Esophagus muscularis mucosa (tissue), 4 donors: ENCODE measurements at places on chromosomes 1 and 21.

DNA sequence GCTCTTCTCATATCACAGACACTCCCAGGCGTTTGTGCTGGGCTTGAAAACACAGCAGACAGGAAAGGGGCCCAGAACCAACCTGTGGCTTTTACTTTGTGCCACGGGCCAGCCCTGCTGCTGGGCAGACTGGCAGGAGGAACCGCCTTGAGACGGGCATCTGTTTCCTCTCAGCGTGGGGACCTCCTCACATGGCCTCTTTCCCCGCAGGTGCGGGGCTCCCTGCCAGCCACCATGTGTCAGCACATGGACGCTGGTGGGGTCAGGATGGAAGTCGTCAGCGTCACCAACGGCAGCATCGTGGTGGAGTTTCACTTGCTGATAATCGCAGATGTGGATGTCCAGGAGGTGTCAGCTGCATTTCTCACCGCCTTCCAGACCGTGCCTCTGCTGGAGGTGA lies 47.8 kb downstream of the UMODL1 start:
- DNase-seq, result no peak

DNA sequence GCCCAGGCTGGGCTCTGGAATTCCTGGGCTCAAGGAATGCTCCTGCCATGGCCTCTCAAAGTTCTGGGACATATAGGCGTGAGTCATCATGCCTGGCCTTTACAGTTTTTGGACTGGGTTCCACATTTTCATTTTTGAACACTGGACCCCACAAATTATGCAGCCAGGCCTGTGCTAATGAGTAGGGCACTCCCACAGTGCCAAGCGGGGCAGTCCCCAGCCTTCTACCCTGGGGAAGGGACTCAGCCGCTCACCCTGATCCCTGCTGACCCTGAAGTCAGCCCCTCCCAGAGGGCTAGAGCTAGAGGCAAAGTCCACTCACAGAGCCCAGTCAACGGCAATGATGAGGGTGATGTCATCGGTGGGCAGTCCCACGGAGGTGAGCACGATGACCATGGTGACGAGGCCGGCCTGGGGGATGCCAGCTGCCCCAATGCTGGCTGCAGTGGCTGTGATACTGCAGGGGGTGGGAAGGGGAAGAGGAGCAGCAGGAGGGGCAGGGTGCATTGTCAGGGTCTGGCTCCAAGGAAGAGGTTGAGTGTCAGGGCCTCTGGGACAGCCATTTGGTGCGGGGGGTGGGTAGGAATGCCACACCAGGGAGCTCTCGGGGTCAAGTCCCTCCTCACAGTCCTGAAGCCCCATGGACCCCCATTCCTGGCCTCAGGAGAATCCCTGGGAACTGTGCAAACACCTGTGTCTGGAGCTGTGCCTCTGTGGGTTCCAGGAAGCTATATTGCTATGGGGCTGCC lies 27.6 kb downstream of the PODN start:
- DNase-seq, result no peak

DNA sequence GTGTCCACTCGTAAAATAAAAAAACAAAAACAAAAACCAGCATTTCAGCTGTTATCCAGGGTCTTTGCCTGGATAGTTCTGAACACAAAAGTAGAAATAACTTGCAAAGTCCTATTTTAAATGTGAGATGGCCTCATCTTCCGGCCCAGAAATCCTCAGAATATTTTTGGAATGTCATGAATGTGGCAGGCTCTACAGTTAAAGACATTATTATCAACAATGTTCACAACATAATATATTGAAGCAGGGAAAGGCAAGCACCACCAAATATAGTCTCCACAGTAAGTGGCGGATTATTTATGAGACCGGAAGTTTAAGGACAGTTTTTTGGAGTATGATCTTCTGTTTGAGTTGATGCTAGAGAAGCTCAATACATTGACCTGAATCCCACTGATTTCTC lies 1.2 kb upstream of the C1orf198 start:
- no peak for DNase-seq

DNA sequence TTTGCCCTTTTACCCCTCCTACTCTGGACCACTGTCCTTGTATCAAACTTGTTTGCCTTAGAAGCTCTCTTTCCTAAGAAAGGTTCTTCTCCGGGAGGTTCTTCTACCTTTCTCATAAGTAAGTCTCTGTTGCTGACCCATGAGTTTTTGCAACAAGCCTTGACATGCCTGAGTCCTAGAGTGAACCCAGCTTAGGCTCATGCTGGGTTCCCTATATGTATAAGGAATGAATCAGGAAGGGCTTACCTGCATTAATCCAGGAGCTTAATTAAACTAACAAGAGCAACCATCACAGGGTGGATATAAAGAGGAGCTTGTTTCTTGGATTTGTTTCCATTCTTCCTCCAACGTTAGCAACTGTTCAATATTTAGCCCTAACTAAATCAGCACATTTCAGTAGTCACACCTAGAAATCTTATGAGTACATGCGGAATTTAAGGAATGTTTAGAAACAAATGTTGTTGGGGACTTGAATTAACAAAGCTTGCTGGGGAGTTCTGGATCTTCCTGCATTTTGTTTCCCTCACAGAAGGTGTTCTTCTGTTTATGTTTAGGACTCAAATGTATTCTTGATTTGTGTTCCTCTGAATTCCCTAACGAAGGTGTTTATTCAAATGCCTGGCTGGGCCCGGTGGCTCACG lies 64.3 kb upstream of the RAB3GAP2 start:
- DNase-seq, result no peak

DNA sequence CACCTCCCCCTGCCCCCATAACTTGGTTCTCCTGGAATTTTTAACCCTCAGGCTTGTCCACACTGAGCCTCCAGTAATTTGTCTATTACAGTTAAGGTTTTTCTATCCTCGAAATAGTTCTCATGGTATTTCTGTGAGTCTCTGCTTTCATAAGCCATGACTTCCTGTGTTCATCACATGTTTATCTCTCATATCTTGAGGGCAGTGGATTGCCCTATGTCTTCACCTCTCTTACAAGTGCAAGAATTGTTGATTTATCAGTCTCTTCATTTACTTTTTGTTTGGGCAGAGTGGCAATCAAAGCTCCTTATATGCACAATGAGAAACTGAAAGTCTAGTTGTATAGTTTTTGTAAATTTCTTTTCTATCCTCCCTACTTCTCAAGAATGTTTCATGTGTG lies 328.4 kb downstream of the PLA2G4A start:
- DNase-seq, result no peak

DNA sequence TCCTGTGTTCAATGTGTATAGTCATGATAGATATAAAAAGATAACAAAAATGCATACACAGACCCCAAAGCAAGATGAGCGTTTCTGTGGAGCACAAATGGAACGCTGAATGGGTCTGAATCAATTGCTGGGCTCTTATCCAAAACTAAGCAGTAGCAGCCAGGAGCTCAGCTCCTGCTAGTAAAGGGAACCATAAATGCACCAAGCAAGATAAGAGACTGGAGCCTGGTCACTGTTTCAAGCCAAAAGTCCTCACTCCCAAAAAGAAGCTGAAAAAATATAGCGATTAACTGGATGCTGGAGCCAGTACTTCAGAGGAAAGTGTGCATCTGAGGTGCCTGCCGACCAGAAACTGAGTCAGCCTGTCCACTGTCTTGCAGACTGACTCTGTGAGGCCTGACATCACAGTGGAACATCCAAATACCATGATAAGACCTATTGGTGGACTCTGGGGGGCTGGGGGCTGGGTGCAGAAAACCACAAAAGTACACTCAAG lies 68.9 kb downstream of the LRRC8C start:
- no peak for DNase-seq

DNA sequence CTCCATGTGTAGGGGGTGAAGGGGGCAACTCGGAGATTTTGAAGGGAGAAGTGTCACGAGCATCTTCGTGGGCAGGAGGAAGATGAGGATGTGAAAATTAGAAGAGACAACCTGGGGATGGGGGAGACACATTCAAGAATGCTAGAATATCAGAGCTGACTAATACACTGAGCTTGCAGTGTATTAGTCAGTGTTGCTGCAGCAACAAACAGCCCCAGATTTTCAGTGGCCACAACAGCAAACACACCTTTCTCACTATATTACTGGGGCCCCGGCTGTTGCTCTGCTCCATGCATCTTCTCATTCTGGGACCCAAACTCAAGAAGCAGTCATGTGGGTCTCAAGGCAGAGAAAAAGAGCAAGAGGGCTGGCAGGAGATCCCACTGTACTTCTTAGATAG lies 74.8 kb upstream of the SIM2 start:
- no peak for DNase-seq

GRCh38 chr1:201349092-201349491 lies 28.4 kb downstream of the TNNT2 start:
- DNase-seq, result no peak

DNA sequence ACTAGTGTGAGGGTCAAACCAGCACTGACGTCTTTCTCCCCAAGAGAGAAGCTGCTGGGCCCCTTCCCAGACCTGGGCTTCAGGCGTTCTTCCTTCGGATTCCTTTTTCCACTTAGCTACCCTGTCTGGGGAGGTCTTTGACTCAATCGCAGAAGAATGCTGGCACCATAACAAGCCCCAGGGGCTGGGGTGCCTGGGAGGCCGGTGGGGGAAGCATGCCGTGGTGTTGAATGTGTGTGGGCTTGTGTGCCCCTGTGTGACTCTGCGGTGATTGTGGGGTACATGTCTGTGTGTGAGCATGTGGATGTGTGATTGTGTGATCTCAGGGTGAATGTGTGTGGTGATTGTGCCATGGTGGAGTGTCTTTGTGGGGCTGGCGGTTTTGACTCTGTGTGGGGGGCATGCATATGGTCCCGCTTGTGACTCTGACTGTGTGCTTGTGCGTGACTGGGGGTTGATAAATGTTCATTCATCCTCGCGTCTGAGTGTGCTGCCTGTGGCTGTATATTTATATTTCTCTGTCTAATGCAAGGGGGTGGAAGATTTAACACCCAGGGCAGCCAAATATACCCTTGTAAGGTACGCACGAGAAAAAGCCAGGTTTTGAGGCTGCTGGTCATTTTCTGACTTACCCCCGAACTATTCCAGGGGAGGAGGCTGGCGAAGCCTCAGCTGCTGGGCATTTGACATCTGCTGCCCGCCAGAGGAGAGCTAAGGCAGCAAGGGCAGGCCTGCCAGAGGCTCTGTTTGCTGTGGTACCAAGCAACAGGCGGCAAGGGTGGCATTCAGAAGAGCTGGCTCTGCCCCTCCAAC lies 1.1 kb upstream of the SYNC start:
- no peak for DNase-seq
